Renal cortical epithelial cell (primary cell): ENCODE measurements at places on chromosomes 1 and 21. TPM values are rescaled to one million over a fixed set of nuclear protein-coding genes. Genes with fewer than 3 reads are reported as not detected.

The NUAK2 gene
- total RNA-seq = 34.6 and 59.6 TPM in 2 replicates

The TRPM2 gene
- total RNA-seq = 0.52 and 1.4 TPM in 2 replicates

DNA sequence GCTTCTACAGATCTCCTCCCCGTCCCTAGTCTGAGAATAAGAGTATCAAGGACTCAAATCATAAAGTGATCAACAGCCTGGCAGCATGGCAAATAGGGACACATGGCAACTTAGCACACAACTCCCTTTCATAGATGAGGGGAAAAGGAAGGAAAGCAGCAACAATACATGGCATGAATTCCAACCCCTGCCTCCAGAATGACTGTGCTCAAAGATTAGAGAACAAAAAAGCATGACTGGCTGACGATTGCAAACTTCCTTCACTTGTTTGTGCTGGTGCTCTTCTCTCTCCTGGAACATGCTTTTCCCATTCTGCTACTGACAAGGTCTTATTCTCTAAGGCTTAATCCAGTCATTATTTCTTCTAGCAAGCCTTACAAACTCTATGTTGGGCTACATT, 11.5 kb downstream of the KTI12 start:
- DNase-seq = no peak

GRCh38 chr1:27668808-27669723, 2.9 kb downstream of the IFI6 start:
- DNase-seq = peak; percentile 22

- no peak for DNase-seq
These were observed 5.1 kb upstream of the PLEKHO1 start for GRCh38 chr1:150144606-150145005.

The ADORA3 gene
- total RNA-seq = not detected in 2 replicates

The VCAM1 gene
- 57.8 and 242 TPM in 2 replicates for total RNA-seq

DNA sequence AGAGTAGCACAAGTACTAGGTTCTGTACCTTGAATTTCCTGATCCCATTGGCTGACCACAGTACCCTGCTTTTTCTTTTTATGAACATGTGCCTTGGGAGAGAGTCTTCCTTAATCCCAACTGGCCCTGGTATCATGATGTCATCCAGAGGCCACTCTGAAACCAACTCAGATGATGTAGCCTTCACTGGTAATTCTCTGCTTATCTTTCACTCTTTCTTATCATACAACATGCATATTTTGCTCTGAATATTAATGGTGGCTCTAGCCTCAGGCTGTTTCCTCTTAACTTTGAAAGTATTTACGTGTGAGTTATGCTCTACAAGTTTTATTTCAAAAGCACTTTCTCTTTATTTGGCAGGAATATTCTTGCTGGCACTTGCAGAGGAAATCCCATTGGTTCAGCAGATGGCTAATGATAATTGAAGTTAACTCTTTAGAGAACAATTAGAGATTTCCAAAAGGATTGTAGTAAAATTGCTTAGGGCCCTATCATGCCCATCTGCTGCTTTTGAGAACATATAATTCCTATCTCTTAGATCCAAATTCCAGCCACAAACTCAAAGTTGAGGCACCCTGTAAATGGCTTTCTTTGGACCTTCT, 86.1 kb downstream of the PTGER3 start:
- DNase-seq = no peak

GRCh38 chr1:160127865-160128523, 12.4 kb downstream of the ATP1A2 start:
- peak; percentile 51 for DNase-seq

- DNase-seq = no peak
These were observed 74.4 kb upstream of the TMPRSS2 start for GRCh38 chr21:41582298-41582840.

The TRIM63 gene
- total RNA-seq = not detected in 2 replicates

The GCSAML gene
- not detected in 2 replicates for total RNA-seq

DNA sequence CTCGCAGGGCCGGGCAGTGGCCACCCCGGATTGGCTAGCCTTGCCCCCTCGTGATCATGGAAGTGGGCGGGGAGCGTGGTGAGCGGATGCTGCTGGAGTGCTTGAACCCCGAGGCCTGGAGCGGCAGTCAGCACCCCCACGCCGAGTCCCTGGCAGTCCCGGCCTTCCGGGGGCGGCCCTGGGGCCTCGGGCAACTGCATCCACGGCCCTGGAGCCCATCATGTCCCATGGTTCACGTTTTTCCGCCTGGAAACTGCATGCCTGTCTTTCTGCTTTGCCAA, 45.6 kb downstream of the CDC7 start:
- no peak for DNase-seq

The RGS13 gene
- total RNA-seq = not detected in 2 replicates

- DNase-seq = no peak
These were observed 36.0 kb downstream of the CAPN2 start for GRCh38 chr1:223748405-223748772.

GRCh38 chr1:116299248-116299647, 73.8 kb upstream of the ATP1A1 start:
- no peak for DNase-seq

The FMOD gene
- total RNA-seq = 1.7 TPM in 1 of 2 replicates, not detected in the other

The CGN gene
- 6.6 and 13.2 TPM in 2 replicates for total RNA-seq

- DNase-seq = no peak
These were observed 39.9 kb downstream of the C1orf198 start for GRCh38 chr1:230828421-230828820.
